ENCODE measurements at places on chromosomes 3 and 15.

DNA sequence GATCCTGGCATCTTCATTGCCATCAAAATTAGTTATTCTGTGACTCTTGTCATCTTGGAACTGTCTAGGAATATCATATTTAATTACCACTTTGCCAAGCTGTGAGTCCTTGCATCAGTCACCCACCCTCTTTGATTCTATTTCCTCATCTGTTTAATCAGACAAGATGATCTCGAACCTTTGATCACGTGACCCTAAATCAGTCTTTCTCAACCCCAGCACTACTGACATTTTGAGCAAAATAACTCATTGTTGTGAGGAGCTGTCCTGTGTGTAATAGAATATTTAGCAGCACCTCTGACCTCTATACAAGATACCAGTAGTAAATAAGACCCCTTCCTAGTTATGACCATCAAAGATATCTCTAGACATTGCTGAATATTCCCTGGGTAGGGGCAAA lies 343.4 kb upstream of the ARPP21 start:
- no peak for DNase-seq

- no peak for DNase-seq
Measured at GRCh38 chr3:36957862-36958686, 13.2 kb upstream of the TRANK1 start.

DNA sequence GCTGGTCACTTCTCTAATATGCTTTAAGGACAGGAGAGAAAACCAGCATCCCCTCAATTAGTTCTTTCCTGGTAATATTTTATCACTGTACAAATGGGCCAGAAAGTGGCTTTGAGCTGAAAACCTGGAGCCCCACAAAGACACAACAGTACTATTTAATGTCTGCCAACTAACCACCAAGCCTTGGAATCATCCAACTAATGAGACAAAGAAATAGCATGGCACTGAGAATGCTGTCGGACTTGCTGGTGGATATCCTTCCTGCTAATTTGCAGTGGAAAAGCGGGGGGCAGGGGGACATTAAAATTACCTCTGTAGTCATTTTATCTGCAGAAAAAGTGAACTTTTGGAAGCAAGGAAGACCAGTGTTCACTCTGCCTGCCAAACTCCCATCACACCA lies 288.5 kb downstream of the KBTBD8 start:
- DNase-seq: no peak

DNA sequence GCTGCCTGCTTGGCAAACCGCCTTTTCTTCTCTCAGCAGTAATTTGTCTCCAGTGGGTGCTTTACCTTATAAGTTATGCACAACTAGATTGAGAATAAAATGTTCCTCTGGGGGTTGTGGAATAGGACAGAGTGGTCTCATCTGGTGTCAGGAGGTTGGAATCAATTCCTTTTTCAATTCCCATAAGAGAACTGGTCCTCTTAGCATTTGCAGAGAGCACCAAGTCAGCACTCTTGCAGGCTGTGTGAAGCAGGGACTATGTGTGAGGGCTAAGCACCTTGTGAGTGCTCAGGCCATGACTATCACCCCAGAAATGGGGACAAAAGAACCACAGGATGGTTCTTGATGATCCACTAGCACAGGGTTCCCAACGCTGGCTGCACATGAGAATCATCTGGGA lies 163.6 kb upstream of the UMPS start:
- no peak for DNase-seq

DNA sequence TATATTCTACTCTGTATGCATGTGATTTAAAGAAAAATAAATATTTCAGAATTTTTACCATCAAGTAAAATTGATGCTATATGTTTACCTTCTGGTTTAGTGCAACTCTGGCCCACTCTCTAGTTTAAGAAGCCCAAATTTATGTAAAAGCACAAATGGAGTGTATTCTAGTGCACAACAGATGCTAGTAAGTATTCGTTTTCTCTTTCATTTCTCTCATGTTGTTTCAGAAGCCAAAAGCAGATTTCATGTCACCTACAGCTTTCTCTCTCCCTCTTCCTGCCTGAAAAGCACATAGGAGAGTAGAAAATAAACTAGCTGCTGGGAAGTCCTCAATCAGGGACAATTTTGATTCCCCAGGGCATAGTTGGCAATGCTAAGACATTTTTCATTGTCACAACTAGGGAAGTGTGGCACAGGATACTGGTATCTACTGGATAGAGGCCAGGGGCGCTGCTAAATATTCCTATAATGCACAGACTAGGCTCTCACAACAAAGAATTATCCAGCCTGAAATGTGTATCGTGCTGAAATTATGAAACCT lies 147.4 kb upstream of the ARHGEF26 start:
- no peak for DNase-seq

DNA sequence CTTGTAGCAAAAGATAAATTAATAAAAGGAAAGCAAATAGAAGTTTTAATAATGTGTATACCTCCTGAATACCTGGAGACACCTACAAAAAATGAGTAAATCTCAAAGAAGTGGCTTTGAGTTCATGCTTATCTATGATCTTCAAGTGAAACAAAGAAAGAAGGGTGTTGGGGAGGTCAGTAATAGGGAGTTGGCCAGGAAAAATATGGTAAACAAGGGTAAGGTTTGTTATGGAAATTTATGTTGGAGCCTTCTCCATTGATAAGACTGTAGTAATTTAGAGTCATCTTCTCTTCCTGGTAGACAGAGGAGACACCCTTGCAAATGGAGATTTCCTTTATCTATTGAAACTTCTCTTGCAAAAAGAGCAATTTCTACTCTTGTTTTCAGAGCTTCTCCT lies 6.6 kb upstream of the CCR8 start:
- no peak for DNase-seq

DNA sequence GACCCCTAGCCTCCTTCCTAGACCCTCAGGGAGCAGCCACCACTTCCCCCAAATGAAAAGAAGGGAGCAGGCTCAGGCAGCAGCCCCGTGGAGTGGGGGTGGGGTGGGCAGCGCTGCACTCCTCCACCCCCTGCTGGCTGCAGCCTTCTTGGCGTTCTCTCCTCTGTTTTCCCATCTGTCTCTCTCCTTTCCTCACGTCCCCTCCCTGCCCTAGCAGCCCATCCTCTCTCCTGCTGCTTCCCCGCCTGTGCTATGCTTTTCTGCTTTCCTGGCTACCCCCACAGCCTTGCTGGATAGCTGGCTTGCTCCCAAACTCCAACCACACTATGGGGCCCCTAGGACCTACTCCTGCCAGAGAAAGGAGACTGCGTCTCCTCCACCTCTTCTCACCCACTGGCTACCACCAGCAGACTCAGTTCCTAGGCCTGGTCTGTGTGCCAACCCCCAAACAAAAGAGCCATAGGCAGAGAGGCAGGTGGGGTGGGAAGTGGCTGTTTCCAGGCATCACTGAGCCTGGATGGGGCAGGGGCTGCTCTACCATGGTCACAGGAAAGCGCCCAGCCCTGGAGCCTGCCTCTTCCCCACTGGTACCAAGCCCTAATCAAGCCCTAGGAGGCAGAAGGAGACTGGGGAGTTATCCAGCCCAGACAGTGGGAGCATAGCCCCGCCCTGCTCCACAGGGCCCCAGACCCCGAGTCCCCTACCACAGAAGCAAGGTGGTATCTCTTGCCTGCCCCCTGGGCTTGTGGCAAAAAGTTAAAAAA lies 3.4 kb upstream of the DISP2 start:
- no peak for DNase-seq

DNA sequence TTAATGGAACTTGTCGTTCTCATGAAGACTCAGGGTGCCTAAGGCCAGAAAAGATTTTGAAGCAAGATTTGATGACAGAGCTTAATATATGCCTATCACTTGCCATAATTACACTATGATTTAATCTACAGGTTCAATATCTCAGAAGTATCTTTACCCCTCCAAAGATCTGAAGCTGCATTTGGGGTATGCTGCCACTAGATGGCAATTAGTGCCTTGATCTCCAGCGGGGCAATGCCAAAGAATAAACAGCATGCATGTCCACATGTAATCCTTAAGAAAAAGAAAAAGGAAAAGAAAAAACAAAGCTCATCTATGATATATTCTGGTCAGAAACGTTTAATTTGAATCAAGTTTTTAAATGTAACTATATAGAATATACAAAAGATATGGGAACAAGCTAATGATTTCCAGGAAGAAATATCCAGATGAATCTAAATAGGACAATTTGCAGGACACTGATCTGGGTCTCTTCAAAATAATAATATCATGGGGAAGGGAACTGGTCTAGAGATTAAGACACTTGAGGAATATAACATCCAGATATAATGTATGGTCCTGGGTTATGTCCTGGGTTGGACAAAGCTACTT lies 55.0 kb upstream of the SOX14 start:
- DNase-seq: no peak

DNA sequence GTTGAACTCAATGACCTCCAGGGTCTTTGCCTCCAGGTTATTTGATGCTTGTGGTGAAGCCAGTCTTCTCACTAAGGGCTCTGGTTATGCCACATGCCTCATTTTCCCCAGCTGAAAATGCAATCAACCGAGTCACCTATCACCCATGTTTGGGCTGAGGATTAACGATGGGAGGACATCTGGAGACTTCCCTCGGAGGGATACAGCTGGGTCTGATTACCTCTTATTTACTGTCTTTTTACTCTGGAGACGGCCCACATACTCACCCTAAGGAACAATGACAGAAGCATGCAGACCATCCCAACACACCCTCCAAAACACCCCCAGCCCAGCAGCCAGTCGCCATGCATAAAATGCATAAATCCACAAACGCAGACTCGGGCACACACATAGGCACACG lies 187.4 kb downstream of the OPA1 start:
- DNase-seq: no peak

DNA sequence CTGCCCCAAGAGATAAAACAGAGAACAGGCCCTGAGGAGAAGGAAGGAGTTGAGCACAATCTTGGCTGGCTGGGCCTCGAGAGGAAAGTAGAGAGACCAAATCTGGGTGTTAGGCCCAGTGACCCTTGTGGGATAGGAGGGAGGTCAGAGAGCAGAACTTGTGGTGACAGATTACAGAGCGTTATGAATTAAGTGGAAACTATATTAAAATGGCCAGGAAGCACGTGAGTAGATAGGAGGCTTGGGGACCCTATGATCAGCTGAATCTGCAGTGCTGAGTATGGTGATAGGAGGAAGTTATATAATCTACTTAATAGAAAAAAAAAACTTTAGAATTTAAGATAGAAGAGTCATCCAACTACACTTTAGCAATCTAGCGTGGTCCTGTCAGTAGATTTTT lies 30.0 kb downstream of the ST6GAL1 start:
- no peak for DNase-seq

DNA sequence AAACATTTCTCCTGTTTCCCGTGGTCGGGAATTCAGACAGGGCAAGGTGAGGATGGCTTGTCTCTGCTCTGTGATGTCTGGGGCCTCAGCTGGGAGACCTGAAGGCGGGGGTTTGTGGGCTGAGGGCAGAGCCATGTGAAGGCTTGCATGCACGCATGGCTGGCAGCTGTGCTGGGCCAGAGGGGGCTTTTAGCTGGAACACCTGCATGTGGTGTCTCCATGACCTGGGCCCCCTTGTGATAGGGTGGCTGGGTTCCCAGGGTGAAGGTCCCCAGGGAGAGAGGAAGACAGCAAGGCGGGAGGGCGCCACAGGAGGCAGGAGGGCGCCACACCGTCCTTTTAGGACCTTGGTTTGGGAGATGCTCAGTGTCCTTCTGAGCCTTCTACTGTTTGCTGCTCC lies 101.6 kb upstream of the PRR23E start:
- DNase-seq: no peak

DNA sequence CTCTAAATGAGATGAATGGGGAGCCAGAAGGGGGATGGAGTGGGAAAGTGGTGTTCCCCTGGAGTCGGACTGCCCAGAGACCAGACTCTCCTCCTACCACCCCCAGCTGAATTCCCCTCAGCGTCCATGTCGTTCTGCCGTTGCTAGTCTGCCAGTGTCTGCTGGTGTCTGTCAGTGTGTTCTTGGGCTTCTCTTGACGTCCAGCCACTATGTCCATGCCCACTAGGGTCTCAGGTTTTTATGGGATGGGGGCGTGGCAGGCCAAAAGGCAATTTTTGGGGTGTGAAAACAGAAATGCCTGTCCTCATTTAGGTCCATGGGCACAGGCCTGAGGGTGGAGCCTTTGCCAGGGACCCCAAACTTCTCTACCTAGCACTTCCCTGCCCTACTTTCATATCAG lies 589.6 kb downstream of the IGSF11 start:
- no peak for DNase-seq

DNA sequence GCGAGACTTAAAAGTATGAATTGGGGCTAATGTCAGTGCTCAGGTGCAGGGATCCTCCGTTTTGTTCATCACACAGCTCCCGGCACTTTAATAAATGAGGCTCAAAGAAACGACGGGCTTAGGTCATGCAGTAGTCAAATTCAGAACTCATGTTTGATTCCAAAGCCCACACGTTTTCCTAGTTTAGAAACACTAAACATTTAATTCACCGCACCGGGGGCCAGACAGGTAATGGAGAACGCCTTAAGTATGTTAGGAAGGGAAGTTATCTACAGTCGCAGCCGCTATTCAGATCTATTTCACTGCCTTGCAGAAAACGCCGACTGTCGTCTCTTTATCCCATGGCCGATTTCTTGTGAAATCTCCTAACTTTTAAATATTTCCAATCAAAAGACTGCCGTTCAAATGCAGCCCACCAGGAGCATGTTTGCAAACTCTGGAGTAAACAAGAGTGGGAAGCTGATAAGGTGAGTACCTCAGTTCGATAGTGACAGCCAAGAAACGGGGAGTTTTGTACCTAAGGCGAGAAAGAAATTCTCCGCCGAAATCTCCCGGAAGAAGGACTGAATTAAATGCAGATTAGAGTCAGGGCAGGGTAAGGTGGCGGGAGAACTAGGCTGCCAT lies 569 bp downstream of the HIGD2B start:
- DNase-seq: no peak

- no peak for DNase-seq
Measured at GRCh38 chr15:89421219-89421618, 75.2 kb downstream of the RHCG start.

GRCh38 chr3:25588441-25589103 lies 76.1 kb downstream of the TOP2B start:
- no peak for DNase-seq

DNA sequence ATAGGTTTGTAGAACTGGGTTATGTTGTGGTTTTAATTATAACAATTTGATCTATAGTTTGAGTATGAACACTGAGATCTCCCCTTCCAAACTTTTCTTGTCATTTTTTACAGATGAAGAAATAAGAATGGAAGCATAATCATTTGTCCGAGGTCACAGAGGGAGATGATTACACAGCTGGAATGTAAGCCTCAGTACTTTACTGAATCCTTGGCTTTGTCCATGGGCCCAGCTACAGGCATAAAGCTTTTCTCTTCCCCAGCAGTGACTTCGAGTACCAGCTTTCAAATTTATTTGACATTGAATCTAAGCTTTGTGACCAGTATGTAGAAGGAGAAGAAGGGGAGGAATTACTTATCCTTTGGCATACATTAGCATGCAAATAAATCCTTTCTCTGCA lies 80.9 kb upstream of the DCBLD2 start:
- DNase-seq: no peak

- no peak for DNase-seq
Measured at GRCh38 chr15:69871511-69872134, 226.1 kb downstream of the TLE3 start.

- no peak for DNase-seq
Measured at GRCh38 chr3:8421267-8421666, 80.4 kb upstream of the LMCD1 start.

GRCh38 chr3:141400073-141400971 lies 32.0 kb downstream of the ZBTB38 start:
- DNase-seq: no peak

All from stimulated activated CD4-positive, alpha-beta T cell treated with anti-CD3 and anti-CD28 coated beads, Interleukin-1b, Interleukin-23, amount 100 ng/mL, for 24 hours (primary cell).